Activated naive CD4-positive, alpha-beta T cell (primary cell): ENCODE measurements at places on chromosomes 11 and 22.
A peak's percentile ranks its signal among the peaks of the same experiment; 100 is the strongest.

- no peak for DNase-seq
These were observed 79.5 kb upstream of the TTC12 start for GRCh38 chr11:113234888-113235287.

- no peak for DNase-seq
These were observed 4.5 kb downstream of the GSTP1 start for GRCh38 chr11:67588136-67588503.

DNA sequence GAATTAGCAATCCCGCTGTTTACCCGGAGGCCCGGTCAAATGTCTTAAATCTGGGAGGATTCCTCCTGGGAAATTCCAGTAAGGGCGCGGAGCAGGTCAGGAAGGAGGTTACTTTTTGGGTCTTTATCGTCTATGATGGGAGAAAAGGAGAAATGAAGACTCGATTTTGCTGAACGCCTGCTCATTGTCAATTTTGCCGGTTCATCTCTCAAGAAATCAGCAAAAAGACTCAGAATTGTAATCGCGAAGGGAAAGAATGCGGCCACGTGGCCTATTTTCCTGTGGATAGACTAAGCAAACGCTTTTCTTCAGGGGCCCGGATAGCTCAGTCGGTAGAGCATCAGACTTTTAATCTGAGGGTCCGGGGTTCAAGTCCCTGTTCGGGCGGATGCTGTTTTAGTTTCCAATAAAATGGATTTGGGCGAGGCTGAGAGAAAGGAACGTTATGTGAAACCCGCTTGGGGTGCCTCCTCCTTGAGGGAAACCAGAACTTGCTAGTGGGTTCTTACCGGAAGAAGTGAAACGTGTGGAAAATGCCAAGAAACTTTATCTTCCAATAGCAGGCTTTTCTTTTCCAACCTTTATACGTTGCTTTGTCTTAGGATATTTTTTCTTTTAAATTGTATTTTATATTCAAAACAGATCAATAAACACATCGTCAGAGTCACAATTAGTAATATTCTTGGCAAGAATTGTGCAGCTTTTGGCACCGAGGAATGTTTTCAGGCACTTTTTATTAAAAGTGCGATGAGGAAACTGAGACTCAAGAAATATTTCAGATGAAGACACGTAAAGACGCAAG, 45.0 kb downstream of the OR4D9 start:
- no peak for DNase-seq

GRCh38 chr11:46330563-46331281, 16.5 kb upstream of the DGKZ start:
- DNase-seq: no peak

- peak; percentile 84 for DNase-seq
These were observed 591 bp downstream of the CAPRIN1 start for GRCh38 chr11:34052036-34052607.

- no peak for DNase-seq
These were observed 68.8 kb downstream of the RTL6 start for GRCh38 chr22:44428941-44429830.

DNA sequence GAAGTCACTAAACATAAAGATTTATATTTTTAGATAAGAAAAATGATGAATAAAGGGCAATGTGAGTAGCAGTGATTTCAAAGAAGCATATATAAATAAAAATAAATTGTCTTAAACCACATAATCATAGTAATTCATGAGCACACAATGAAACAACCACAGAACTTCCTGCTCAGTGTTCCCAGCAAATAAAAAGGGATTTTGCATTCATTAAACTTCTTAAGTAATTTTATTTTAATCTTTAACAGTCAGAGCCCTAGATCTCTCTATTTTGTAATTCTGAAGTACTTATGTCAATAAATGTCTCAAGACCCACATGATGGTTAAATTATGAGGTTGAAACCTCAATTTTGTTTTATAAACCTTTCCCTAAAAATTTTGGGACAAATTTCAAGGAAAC, 14.5 kb upstream of the MMP20 start:
- DNase-seq: no peak

- DNase-seq: no peak
These were observed 10.4 kb downstream of the OR51T1 start for GRCh38 chr11:4891996-4892640.

GRCh38 chr11:31655483-31655882, 145.9 kb downstream of the ELP4 start:
- DNase-seq: no peak

GRCh38 chr11:28038775-28039174, 69.2 kb downstream of the KIF18A start:
- no peak for DNase-seq

DNA sequence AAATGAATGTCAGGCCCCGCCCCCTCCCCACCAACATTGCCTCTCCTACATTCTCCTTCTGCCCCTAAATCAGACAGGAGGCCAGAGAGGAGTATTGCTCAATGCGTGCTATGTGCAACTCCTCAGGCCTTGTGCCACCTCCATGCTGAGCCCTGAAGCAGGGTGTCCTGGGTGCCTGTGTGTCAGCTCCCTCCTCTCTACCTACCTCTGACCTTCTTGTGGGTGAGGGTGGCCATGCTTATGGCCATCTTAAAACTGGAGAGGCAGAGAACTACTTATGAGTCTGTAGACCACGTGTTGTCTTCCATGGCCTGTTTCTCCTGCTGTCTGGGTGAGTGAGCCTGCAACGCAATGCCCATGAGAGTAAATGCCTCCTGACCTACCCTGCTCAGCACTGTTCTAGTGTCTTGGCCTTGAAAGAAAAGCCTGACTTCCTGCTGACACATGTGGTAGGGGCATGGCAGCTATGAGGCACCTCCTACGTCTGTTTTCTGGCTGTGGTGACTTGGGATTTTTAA, 10.5 kb downstream of the MCAM start:
- no peak for DNase-seq

GRCh38 chr22:45353786-45354185, 44.1 kb downstream of the FAM118A start:
- DNase-seq: no peak
